NCI-H526 (cell line): ENCODE measurements at places on chromosomes 7 and 10.

DNA sequence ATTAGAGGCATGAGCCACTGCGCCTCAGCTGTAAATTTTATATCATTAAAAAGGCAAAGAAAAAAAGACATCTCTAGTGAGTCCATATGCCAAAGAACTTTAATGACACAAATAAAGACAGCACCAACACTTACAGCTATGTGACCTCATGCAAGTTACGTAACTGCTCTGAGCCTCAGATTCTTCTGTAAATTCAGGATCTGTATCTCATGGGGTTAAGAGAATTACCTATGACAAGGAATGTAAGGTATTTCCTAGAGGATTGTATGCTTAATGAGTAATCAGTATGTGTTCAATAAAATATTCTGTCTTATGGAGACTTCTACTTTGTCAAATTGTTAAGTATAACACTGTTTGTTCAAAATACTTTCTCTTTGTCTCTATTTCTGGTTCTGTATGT lies 274.0 kb upstream of the GLI3 start:
- DNase-seq: no peak

- no peak for DNase-seq
These were observed 174.6 kb downstream of the CCDC71L start for GRCh38 chr7:106486331-106486730.

DNA sequence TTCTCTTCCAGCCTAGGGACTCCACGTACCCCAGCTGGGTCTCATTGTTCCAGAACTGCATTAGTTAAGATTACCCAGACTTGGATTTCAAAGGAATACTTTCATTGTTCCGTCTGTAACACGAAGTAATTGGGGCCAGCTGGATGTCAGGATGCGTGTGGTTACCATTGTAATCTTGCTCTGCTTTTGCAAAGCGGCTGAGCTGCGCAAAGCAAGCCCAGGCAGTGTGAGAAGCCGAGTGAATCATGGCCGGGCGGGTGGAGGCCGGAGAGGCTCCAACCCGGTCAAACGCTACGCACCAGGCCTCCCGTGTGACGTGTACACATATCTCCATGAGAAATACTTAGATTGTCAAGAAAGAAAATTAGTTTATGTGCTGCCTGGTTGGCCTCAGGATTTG lies 21.0 kb downstream of the LRRC17 start:
- no peak for DNase-seq

- no peak for DNase-seq
These were observed 408.9 kb upstream of the SEMA3D start for GRCh38 chr7:85595750-85596178.

- no peak for DNase-seq
These were observed 159.4 kb upstream of the AHR start for GRCh38 chr7:17139081-17139480.

DNA sequence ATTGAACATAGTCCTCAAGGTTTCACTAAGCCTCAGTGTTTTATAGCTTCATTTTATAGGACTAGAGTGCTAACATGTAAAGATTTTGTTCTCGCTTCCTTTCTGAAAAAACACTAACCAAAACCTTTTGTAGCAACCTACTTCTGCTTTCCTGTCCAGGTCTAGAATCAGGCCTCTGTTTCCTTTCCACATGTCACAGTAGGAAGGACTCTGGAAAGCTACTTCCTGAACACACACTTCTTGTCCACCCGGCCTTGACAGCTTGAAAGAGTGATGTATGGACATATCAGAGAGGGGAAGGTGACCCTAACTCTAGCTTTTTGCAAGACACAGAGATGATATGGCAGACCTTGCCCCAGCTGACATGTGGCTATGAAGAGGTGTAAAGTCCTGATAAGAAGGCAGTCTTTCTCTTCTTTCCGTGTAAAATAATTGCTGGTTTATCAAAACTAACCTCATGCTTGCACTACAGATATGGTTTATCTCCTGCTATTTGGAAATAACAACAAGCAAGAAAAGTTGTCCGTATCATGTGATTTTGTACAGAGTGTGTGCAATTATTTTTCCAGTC lies 175.4 kb downstream of the SKAP2 start:
- DNase-seq: no peak

- no peak for DNase-seq
These were observed 60.6 kb upstream of the NEBL start for GRCh38 chr10:20957744-20958143.

DNA sequence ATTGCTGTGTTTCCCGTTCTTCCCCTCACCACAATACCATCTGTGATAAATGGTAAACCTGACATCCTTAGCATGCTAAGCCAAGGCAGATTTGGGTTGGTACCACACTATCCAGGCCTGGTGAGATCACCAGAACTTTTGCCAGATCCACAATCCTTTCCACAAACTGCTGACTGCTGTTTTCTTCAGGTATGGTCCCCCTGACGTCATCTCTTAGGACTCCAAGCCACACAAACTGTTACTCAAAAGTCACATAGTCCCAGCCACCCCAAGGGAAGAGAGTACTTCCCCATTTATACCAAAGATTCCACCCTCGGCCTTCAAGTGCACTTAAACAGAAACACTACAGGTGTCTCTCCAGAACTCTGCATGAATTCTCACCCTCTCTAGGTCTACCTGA lies 34.8 kb downstream of the SLC25A13 start:
- DNase-seq: no peak

GRCh38 chr10:121928528-121928884 lies 675 bp upstream of the ATE1 start:
- no peak for DNase-seq

DNA sequence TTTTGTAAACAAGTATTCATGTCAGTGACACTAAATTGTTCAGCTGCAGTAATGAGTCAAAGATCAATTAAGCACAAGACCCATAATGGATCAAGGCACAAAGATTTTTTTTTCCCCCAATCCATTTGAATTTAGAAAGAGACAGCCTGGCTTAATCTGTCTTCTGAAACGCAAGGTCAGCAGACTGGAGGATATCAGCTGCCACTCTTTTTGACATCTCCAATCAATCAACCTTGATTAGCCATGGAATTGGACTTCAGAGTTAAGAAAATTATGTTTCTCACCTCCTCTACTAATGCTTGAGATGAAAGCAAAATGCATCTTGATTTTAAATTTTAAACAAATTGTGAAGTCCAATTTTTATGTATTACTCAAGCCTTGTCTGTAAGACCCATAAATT lies 642.4 kb upstream of the STEAP1 start:
- DNase-seq: no peak

GRCh38 chr7:111982804-111983203 lies 223.4 kb downstream of the DOCK4 start:
- no peak for DNase-seq

- no peak for DNase-seq
These were observed 144.9 kb upstream of the HDAC9 start for GRCh38 chr7:18350678-18351077.

GRCh38 chr10:45411607-45411940 lies 37.6 kb downstream of the ALOX5 start:
- no peak for DNase-seq

GRCh38 chr7:97390915-97391593 lies 273.6 kb downstream of the SDHAF3 start:
- no peak for DNase-seq

- DNase-seq: no peak
These were observed 4.2 kb upstream of the HOXA10 start for GRCh38 chr7:27178366-27178765.

DNA sequence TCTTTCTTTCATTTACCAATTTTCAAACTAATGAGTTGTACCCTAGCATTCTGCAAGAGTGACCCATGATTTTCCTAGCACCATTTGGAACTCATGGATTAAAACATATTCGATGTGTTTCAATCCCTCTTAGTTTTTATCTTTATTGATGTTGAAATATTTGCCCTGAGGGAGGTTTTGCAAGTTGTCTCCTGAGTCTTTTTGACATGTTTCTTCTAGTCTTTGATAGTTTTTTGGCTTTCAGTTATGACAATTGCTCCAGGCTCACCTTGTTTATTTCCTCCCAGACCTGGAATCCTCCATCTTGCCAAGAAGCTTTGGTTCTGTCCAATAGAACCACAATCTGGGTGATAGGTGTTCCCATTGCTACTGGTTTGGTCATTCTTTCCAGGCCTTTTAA lies 327.8 kb downstream of the WDR11 start:
- DNase-seq: no peak

GRCh38 chr7:5591278-5591874 lies 167.7 kb upstream of the TNRC18 start:
- DNase-seq: no peak

DNA sequence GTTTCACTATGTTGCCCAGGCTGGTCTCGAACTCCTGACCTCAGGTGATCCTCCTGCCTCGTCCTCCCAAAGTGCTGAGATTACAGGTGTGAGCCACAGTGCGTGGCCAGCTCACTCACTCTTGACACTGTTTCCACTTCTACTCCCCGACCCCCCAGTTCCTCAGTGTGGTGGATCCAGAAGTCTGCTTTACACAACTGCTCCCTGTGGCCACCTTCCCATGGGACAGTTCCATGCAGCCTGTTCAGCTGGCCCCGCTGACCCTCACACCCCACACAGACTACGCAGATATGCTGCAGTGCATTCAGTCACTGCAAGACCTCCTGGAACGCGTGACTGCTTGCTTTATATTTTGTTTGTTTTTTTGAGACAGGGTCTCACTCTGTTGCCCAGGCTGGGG lies 86.4 kb downstream of the SEPTIN14 start:
- no peak for DNase-seq

DNA sequence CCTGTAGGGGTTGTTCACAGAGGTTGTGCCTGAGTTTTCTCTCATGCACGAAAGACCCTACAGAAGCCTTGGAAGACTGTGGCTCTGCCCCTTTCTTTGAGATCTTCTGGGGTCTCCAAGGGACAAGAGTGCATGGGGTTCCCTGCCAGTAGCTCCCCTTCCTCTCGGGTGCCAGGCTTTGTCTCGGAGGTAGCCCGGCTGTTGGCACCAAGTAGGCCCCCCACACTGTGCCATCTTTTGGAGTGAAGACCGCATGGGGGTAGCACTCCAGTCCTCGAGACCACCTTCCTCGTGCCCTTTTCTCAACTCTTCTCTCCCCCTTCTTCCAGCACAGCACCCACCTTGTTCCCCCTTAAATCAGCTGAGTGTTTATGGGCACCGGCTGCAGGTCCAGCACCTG lies 41.6 kb downstream of the OAT start:
- DNase-seq: no peak

GRCh38 chr10:97585439-97585811 lies 1.2 kb downstream of the HOGA1 start:
- DNase-seq: no peak

- no peak for DNase-seq
These were observed 21.4 kb upstream of the RSBN1L start for GRCh38 chr7:77674878-77675277.

GRCh38 chr10:47223236-47223635 lies 76.8 kb upstream of the GDF10 start:
- DNase-seq: no peak

DNA sequence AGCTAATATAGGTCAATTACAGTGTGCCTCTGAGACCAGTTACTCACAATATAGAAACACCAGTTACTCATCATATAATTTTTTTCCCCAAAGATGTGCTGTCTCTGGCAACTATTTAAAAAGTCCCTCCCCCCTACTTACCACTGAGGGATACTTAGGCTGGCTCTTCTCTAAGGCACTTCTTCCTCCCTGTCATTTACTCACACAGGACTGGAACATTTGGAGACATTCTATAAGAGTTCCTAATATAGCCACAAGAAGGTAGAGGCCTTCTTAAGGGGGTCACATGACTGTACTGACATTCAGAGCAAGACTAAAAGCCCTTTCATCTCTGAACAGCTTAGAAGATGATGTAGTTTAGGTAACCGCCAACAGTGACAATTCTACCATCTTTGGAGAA lies 44.4 kb upstream of the SLIT1 start:
- no peak for DNase-seq

GRCh38 chr10:27819781-27820531 lies 74.3 kb upstream of the MKX start:
- DNase-seq: no peak

DNA sequence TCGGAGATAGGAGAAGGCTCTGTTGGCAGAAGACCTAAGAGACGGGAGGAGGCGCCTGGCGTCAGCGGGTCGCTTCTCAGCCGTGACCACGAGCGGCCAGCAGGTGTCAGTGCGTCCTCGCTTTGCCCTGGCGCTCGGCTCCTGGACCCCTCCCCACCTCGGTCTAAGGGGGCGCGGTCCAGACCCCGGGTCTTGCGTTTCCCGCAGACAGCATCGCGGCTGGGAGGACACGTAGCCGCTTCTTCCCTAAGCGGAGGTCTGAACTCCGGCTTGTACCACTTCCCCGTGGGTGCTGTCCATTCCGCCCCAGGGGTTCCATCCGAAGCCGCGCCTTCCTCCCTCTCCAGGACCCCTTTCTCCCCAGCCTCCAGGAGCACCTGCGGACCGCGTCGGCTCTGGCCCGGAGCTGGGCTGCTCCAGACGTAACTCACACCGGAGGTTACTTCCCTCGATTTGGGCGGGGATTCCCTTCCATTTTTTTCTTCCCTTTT lies 593 bp upstream of the ADRA2A start:
- peak; percentile 49 for DNase-seq

DNA sequence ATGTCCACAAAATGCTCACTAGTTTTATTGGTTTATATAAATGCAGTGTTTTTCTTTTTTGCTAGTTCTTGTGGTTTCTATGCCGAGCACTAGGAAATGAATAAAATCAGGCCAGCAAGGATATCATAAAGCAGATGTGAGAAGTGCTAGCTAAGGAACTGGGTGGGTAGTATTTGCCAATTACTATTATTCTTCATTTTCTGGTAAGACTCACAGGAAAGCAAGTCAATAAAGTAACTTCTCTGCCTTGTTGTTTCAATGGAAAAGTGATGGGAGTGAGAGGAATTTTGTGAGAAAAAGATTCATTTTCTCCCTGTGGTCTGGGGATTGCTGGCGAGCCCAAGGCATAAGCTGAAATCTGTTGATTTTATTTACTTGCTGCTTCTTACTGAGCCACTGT lies 50.5 kb upstream of the TRIL start:
- DNase-seq: no peak

- DNase-seq: no peak
These were observed 93.9 kb downstream of the ADCYAP1R1 start for GRCh38 chr7:31146030-31146429.

- peak; percentile 6 for DNase-seq
These were observed 80.6 kb downstream of the ORC5 start for GRCh38 chr7:104127204-104127603.

DNA sequence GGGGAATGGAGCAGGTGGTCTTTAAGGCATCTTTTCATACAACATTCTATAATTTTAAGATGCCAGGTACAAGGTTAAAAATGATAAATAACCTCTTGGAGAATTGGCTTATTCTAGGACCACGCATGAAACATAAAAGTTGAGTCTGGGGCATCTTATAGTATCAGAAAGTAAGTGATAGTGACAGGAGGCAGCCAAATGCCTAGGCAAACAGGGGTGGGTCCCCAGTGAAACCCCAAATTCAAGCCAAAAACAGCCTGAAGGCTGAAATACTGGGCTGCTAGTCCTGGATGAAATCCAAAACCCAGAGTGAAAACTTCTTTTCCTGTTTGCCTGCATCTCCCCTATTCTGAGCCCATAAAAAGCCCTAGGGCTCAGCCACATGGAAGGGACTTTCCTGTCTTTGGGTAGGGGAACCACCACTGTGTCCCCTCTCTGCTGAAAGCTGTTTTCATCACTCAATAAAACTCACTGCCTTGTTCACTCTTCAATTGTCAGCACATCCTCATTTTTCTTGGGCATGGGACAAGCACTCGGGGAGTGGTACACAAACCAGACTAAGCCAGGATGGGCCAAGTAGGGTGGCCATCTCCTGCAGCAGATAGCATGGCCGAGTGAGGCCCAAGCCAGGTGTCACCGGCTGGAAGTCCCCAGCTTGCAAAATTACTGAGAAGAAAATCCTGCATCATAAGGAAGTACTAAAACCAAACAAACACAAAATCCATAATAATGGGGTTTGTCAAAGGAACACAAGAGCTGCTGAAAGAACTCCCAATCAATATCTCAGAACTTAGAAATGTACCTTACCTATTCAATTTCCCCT lies 241.6 kb upstream of the GALNT17 start:
- no peak for DNase-seq
